Ovary (tissue), 10 donors: ENCODE measurements at places on chromosomes 7 and 10. TPM values are rescaled to one million over a fixed set of nuclear protein-coding genes. Genes with fewer than 3 reads are reported as not detected.
A peak's percentile ranks its signal among the peaks of the same experiment; 100 is the strongest.

DNA sequence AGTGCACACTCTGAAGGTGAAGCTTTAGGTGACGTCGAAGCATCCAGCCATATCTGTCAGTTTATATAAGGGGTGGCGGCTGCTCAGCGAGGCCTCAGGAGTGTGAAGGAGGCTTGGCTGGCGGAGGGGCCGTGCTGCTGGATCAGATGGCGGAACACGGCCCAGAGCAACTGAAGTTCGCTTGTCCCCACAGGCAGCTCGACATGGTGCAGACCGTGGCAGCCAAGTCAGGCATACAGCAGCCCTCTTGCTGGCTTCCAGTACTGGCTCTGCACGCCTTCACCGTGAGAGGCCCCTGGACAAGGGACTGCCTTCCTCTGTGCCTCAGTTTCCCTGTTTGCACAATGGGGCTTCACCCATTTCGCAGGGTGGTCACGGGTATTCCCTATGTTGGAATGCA is 443.5 kb downstream of the DNAJB6 start:
- DNase-seq, result no peak
- H3K27me3 ChIP-seq, result no peaks in the 10 kb centered on the region
- no peaks in the 10 kb centered on the region for H3K36me3 ChIP-seq
- no peak overlapping the region for H3K27ac ChIP-seq

DNA sequence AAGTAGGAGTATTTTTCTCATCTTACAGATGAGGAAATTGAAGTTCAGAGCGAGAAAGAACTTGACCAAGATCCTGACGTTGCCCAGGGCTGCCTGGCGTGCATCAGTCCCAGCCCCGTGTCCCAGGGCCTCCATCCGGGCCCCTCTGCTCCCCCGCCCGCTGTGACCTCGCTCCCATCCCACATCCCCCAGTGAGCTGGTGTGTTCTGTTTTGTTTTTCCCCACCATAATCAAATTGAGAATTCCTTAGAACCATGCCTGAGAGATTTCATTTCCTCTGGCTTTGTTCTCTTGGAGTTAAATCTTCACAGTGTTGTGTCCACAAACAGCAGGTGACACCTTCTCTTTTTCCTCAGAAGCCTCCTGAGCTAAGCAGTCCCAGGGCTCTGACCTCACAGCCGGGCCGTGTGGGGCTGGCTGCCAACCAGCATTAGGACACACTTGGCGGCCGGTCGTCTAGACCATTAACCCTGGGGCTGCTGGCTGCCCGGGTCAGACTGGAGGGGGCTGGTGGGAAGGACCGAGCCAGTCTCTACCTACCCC is 44.3 kb downstream of the PFKP start:
- no peaks in the 10 kb centered on the region for H3K36me3 ChIP-seq
- H3K4me3 ChIP-seq, result no peak overlapping the region
- no peaks in the 10 kb centered on the region for H3K4me1 ChIP-seq
- H3K27ac ChIP-seq, result no peak overlapping the region
- DNase-seq, result no peak

DNA sequence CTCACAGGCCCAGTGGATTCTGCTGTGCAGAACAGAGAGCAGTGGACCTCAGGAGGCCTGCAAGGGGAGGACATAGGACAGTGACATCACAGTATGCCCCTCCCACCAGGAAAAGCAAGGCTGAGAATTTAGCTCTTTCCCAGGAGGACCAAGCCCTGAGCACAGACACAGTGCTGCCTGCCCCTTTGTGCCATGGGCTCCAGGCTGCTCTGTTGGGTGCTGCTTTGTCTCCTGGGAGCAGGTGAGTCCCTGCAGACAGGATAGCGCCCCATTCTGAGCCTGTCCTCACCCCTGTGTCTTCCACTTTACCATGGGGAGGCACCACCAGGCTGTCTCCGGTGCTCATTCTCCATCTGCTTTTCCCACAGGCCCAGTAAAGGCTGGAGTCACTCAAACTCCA is 63.0 kb upstream of the PRSS58 start:
- no peak overlapping the region for H3K4me3 ChIP-seq
- no peaks in the 10 kb centered on the region for H3K4me1 ChIP-seq
- H3K27ac ChIP-seq, result no peak overlapping the region
- H3K36me3 ChIP-seq, result no peaks in the 10 kb centered on the region

The VIPR2 gene
- total RNA-seq, result 18.0 TPM

DNA sequence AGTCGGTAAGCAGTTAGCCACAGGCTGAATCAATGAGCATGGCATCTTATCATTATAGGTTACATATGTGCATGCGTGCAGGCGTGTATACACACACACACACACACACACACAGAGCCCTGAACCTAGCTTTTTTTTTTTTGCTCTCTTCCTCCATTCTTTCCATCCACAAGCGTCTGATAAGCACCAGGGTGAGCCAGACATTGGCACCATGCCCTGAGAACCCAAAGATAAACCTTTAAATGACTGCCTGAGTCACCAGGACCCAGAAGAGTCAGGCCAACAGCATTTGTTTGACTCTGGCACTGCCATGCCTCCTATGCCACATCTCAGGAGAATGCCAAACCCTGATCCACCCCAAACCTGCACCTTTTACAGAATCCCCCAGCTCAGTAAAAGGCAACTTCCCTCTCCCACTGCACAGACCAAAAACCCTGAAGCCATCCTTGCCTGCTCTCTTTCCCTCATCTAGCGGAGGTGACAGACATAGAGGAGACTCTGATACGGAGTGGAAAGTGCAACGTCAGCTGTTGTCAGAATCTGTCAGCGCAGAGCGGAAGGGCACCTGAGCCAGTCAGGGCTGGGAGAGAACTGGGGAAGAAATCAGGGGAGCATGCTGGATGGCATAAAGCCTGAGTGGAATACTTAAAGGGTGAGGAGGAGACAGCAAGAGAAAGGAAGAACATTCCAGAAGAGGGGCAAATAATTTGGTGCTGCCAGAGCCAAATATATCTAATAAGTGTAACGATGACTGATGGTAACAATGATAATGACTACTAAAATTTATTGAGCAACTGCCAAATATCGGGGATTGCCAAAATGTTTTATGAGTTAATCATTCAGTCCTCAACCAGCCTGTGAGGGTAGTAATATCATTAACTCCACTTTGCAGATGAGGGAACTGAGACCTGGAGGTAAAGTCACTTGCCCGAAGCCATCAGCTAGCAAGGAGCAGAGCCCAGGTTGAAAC is 3.2 kb downstream of the PARP12 start:
- DNase-seq, result peak; percentile 51
- H3K27me3 ChIP-seq, result no peaks in the 10 kb centered on the region
- no peaks in the 10 kb centered on the region for H3K36me3 ChIP-seq
- no peak overlapping the region for H3K4me3 ChIP-seq

DNA sequence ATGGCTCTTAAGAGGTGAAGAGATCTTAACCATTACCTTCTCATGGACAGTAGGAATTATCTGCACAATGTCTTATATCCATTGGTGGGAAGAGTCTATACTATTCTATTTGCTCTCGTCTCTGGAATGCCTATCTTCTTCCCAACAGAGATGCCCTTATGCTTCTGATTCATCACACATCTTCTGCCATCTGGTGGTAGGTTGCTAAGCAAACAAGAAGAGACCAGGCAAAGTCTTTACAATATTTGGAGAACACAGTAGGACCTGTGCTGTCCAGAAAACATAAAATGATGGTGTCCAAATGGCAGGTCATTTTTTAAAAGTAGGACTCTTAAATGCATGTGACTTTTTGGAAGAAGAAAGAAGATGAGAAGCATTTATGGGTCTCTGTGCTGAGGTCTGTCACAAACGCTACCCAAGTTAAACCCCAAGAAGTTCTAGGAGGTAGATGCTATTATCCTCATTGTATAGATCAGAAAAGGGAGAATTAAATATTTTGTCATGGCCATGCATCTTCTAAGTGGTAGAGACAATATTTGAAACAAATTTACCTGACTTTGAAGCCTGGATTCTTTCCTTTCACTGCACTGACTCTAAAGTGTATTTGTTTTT is 67.8 kb upstream of the NXPH1 start:
- no peak overlapping the region for H3K4me3 ChIP-seq
- DNase-seq, result no peak
- no peaks in the 10 kb centered on the region for H3K4me1 ChIP-seq
- no peaks in the 10 kb centered on the region for H3K27me3 ChIP-seq
- no peaks in the 10 kb centered on the region for H3K36me3 ChIP-seq
- H3K27ac ChIP-seq, result no peak overlapping the region

GRCh38 chr7:108372618-108373017 is 83.6 kb downstream of the NRCAM start:
- no peaks in the 10 kb centered on the region for H3K36me3 ChIP-seq
- H3K27me3 ChIP-seq, result no peaks in the 10 kb centered on the region
- H3K27ac ChIP-seq, result no peak overlapping the region
- no peak for DNase-seq

GRCh38 chr7:30285536-30286284 is 1.3 kb downstream of the ZNRF2 start:
- H3K27ac ChIP-seq, result peak overlapping the region; percentile 99
- DNase-seq, result peak; percentile 18
- no peaks in the 10 kb centered on the region for H3K4me1 ChIP-seq
- peak overlapping the region; percentile 57 for H3K4me3 ChIP-seq
